Cerebellar nuclear complex (tissue), 1 donor: ENCODE measurements at places on chromosomes 1 and 21.

DNA sequence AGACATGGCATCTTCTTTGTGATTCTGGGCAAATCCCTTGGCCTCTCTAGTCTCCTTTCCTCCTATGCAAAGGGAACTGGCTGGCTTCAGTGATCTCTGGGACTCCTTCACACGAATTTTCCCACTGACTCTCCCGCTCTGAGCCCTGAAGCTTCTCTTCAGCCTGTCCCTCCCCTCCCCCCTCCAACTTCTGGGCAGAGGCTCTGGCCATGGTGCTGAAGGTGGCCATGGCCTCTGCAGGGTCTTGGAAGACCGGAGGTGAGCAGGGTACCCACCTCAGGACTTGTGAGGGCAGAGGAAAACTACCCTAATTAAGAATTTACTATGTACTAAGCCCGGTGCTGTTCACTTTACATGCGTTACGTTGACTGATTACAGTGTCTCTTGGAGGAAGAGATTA lies 29.4 kb upstream of the POU3F1 start:
- DNase-seq, result no peak

GRCh38 chr1:236516929-236517704 lies 6.7 kb upstream of the LGALS8 start:
- DNase-seq, result no peak

DNA sequence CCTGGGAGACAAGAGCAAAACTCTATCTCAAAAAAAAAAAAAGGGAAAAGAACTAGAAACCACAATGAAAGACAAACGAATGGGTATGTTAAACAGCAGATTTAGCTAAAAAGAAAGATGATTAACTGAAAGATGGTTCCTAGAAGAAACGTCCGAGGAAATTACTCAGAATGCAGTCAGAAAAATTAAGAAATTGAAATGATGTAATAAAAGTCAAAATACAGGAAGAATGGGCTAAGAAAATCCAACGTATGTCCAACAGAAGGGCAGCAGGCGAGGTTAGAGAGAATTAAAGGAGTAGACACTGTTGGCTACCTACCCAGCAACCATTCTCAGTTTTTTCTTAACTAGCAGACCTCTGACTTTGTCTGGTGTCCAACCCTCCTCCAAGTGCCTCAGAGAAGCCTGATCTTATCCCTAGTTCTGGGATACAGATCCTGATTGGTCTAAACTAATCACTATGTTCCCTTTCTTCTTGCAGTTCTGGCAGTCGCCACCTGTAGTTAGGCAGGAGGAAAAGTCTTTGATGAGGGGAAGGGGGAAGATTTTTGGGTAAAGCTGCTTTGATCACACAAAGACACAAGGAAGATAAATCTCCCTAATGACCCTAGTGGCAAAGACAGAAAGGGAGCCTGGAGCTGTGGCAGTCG lies 25.7 kb downstream of the GPR161 start:
- no peak for DNase-seq

GRCh38 chr1:6294890-6295556 lies 34.1 kb upstream of the GPR153 start:
- no peak for DNase-seq

DNA sequence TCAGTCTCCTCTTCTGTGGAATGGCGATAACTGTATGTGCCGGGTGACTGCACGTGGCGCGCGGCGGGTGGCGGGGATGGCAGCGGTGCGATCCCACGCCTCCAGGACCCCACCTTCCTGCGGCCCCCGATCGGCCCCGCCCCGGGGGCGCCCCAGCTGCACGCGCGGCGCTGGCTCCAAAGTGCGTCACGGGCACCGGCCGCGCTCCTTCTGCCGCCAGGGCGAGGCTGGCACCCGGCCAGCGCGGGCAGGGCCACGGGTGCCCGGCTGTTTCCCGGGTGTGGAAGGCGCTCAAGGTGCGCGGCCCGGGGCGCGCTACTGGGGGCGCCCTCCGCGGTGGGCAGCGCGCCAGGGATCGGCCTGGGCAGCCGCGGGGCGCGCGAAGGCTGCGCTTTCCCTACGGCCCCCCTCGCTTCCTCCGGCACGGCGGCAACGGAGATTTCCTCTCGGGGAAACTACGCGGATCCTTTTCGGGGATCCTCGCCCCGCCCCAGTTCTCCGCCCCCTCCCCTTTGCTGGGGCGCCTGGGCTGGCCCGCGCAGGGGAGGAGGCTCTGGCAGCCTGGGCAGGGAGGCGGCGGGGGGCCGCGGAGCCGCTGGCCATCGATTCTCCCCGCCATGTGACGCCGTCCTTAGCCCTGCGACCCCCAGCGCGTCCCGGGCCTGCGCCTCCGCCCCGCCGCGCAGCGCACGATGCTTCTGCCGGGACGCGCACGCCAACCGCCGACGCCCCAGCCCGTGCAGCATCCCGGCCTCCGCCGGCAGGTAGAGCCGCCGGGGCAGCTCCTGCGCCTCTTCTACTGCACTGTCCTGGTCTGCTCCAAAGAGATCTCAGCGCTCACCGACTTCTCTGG lies at the start of gene EVA1C:
Gene EVA1C (plus strand): TSS at position 545 of the 853 bp plus-strand sequence. CDS start 148 bp downstream, at position 693.
- DNase-seq, result no peak

GRCh38 chr1:199843861-199844260 lies 183.6 kb upstream of the NR5A2 start:
- DNase-seq, result no peak

DNA sequence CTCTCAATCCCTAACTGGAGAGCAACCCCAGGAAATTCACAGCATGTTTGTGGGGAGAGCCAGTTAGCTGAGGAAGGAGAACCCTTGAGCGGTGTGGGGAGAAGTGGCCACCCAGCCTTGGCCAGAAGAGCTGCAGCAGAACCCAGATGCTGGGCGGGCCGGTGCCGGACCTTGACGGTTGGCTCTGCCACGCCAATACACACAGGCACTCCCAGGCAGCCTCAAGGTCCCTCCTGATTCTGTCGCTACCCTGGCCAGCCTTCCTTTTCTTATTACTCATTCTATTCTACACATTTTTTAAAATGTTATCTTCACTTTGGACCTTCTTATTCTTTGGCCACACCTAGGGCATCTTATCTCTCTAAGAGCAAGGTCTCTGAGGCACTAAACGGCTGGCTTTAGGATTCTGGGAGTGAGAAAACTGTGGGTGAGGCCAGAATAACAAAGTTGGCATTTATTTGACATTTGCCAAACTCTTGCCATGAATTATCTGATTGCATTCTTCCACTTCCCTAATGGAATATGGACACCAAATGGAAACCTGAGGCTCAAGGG lies 50.4 kb upstream of the GPR37L1 start:
- no peak for DNase-seq

GRCh38 chr1:117321680-117322609 lies 45.3 kb upstream of the MAN1A2 start:
- DNase-seq, result no peak

- no peak for DNase-seq
Measured at GRCh38 chr1:89594096-89594740, 38.7 kb upstream of the LRRC8C start.

GRCh38 chr1:92538048-92538412 lies 51.3 kb upstream of the GFI1 start:
- no peak for DNase-seq

DNA sequence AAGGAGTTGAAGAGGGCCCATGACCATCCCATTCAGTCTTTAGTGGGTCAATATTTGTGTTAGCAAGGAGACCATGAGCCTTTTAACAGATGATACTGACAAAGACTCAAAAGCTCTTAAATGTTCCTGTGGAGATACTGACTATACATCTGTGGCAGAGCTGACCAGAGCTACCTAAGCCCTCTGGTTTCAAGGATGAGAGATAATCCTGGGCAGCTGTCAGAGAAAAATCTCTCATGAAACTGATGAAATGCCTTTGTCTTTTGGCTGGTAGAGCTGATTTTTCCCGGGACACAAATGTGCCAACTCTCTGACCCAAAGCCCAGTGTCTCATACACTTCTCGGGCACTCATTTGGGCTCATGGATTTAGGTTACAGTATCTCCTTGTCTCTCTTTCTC lies 100.9 kb downstream of the XCL2 start:
- no peak for DNase-seq

- DNase-seq, result no peak
Measured at GRCh38 chr1:172054172-172054571, 212.9 kb downstream of the DNM3 start.
